ENCODE measurements at places on chromosomes 5 and 9.

DNA sequence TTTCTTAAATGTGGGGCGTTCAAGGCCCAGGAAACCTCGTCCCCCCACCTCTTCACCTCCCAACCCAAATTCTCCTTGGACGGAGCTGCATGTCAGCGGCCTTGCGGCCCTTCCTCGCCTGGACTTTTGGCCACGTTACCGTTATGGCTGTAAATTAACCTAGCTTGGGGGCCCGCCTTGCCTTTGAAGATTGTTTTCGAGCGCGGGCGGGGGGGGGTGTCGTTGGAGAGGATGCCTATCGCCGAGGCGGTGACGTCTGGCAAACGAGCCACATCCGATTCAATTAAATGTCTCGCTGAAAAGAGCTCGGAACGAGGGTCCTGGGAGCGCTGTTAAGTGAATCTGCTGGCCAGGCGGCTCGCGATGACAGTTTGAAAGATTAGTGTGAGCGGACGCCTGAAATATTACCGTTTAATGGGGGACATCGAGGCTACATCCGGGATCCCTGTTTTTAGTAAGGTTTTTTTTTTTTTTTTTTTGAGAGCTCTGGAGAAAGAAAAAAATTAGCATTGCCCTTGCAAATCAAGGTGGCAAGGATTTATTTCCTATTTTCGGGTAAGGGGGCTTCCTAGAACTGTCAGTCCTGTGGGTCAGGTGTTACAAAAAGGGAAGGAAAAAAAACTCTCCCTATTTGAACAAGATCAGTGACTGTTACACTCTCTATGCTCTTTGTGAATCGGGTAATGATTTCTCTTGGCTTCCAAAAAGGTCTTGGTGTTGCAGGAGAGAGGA, 2.3 kb upstream of the NKX2-5 start:
- DNase-seq, result no peak

DNA sequence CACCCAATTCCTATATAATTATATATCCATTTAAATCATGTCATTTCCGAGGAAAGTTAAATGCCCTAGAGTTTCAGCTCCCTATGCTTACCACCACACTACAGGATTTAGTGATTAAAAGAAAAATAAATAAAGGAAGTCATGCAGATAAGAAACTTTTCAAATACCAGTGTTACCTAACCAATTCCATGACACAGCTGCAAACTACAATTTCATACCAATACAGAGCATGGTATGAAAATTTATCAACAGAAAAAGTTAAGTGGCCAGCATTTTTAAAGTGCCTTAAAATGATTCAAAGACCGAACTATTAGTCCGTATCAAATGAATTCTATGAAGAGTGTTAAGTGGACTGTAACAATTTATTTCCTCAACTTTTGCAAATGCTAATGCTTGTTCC, 35.9 kb downstream of the CEP120 start:
- no peak for DNase-seq

DNA sequence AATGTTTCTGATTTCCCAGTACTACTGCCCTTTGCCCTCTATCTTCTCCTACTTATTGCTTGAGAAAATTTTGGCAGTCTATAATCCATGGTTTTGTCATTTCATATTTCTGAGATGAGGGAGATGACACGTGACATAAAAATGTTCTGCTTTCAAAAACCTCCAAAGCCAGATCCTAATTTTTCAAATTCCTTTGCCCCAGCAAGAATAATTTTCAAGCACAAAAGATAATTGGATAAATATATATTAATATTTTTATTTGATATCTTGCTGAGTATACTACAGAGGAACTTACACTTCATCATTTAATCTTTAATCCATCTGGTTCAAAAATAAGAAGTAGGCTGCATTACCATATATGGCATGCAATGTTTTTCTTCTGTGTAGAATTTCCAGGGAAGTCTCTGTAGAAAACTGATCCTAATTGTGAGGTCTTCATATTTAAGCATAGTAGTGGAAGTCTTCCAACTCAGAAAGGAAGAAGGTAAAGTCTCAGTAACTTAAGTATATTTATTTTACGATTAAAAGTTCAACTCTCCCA, 1738.8 kb downstream of the EFNA5 start:
- DNase-seq, result no peak

GRCh38 chr9:114001410-114001685, 76.8 kb downstream of the AMBP start:
- no peak for DNase-seq

DNA sequence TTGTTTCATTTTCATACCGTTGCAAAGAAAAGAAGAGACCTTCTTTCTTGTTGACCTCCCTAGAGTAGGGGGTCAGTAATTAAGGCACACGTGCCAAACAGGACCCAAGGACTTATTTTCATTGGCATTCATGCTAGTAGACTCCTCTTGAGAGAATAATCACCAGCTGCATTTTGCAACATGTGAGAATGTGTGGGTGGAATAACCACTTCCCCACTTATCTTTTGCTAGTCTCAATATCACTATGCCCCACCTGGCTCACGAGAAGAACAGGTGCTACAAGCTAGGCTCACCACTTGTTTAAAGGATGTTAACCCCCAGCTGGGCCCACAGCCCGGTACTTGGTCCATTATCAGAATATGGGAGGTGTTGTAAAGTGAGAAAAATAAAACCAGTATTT, 460.7 kb upstream of the MEF2C start:
- DNase-seq, result no peak

Data from NCI-H2171 treated with DMSO at 0.1 percent for 48 hours (cell line).